ENCODE measurements at places on chromosomes 5 and 9. TPM values are rescaled to one million over a fixed set of nuclear protein-coding genes. Genes with fewer than 3 reads are reported as not detected.
A peak's percentile ranks its signal among the peaks of the same experiment; 100 is the strongest.

GRCh38 chr5:111730659-111731382, 26.2 kb downstream of the NREP start:
- H3K27ac ChIP-seq, result no peak overlapping the region
- no peaks in the 10 kb centered on the region for H3K36me3 ChIP-seq
- no peaks in the 10 kb centered on the region for H3K27me3 ChIP-seq
- no peak for DNase-seq

GRCh38 chr9:128150594-128151308, 1.5 kb downstream of the LCN2 start:
- peak overlapping the region; percentile 94 for H3K27ac ChIP-seq
- H3K4me3 ChIP-seq, result no peak overlapping the region
- no peak for DNase-seq
- H3K36me3 ChIP-seq, result no peaks in the 10 kb centered on the region
- H3K27me3 ChIP-seq, result no peaks in the 10 kb centered on the region

DNA sequence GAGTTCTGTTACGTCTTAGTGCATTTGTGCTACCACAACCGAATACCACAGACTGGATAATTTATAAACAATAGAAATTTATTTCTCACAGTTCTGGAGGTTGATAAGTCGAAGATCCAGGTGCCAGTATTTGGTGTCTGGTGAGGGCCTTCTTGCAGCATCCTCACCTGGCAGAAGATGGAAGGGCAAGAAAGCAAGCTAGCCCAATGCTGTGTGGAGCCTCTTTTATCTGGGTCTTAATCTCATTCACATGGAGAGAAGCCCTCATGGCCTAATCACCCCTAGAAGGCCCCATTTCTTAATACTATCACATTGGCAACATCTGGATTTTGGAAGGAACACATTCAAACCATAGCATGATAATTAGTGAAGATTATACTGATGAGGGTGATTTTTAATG, 159.3 kb downstream of the CHSY3 start:
- DNase-seq, result no peak
- H3K27me3 ChIP-seq, result no peaks in the 10 kb centered on the region
- H3K27ac ChIP-seq, result no peak overlapping the region
- no peak overlapping the region for H3K4me3 ChIP-seq

- H3K4me3 ChIP-seq, result no peak overlapping the region
- no peak for DNase-seq
- H3K27ac ChIP-seq, result no peak overlapping the region
- H3K36me3 ChIP-seq, result no peaks in the 10 kb centered on the region
Observed at GRCh38 chr5:44862808-44863207, 54.1 kb downstream of the MRPS30 start.

DNA sequence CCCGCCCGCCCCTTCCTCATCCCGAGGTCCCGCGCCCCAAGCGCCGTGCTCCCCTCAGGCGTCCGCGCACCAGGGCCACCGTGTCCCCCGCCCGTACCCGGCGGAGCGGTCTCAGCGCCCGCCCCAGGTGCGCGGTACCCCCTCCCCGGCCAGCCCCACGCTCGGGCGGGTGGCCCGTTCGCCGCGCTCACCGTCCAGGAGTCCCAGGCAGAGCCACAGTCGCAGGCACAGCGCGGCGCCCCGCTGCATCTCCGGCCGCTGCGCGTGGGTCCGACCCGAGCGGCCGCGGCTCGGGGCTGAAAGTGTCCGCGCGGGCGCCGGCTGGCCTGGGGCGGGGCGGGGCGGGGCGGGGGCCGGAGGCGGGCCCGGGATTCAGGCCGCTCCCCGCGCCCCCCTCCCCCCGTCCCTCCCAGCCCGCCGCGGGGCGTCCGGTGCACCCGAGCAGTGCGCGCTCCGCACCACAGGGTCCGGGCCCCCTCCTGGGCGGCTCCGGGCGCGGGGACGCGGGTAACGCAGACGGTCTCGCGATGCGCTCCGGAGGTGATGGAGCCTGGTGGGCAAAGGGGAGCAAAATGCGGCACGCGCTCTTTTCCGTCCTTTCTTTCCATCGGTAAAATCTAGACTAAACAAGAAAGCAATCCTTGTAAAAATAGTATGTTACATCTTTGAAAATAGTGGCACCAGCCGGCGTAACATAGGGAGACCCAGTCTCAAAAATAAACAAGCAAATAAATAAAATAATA, at the start of gene FLT4:
FLT4 (minus strand) TSS at position 304 of the 743 bp plus-strand sequence; CDS start at position 249, 55 bp downstream.
- peak within 1 kb of the TSS; percentile 38 for H3K27ac ChIP-seq

The PPP3R2 gene
- total RNA-seq, result not detected

The SOX30 gene
- total RNA-seq, result not detected

All from breast epithelium (tissue), 4 donors.